ENCODE measurements at places on chromosomes 12 and 14.

GRCh38 chr14:77181603-77182437 is at the start of gene TMEM63C:
TMEM63C (plus strand) TSS chr14:77181798; CDS start chr14:77218814, 37,016 bp downstream.
- DNase-seq, result peak; percentile 57

GRCh38 chr14:23432102-23432925 is 3.1 kb downstream of the MYH7 start:
- no peak for DNase-seq

- DNase-seq, result no peak
Observed at GRCh38 chr12:87439990-87440827, 589.0 kb downstream of the C12orf50 start.

DNA sequence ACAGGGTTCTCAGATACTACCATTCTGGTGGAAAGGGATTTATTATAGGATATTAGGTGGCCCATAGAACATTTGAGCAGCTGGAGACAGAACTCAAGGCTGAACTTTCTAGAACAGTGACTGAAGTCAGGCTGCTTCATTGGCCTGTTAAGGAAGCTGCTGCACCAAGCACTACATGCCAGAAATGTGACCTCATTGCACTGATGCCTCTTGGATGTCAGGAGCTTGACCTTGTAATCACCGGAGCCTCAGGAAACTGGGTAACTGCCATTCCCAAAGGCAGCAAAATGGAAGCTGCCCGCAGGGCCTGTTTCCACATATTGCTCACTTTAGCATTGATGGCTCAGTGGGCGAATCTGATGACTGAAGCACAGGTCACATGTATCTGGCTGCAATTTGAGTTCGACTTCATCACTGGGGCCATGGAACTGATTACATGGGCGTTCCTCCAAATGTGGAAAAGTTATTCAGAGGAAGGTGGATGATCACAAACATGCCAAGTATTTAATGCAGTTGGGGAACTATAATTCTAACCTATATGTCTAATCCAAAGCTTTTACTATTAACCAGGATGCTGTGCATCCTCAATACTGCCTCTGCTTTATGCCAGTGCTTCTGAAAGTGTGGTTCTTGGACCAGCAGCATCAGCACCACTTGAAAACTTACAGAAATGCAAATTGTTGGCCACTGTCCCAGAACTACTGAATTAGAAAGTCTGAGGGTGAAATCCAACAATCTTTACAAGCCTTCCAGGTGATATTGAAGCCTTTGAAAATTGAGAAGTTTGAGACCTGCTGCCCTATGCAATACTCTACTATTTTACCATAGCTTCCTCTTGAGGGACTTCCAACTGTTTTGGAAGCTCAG is 337.2 kb upstream of the NAV3 start:
- DNase-seq, result no peak

DNA sequence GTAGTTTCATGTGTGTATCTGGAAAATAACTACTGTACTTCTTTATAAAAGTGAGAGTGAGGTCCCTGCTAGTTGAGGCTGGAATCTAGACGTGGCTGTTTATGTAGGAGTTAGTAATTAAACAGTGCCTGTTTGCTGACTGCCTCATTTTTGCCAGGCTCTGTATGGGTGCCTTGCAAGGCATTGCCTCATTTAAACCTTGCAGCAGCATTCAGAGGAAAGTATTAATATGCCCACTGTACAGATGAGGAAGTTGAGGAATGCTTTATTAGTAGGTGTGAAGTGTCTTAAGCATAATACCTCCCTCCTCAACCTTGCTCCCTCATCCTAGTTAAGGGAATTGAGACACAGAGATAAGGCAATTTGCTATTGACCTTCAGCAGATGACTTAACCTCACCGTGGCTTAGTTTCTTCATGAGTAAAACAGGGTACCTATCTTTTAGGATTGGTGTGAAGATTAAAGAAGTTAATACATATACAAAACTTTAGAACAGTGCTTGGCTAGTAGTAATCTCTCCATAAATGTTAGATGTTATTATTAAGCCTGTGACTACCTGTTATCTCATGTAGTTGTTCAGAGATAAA is 28.7 kb downstream of the PPM1A start:
- DNase-seq, result no peak

- no peak for DNase-seq
Observed at GRCh38 chr12:65756956-65757511, 67.2 kb upstream of the HMGA2 start.

- no peak for DNase-seq
Observed at GRCh38 chr12:77925536-77926108, 94.9 kb downstream of the NAV3 start.
